ENCODE measurements at places on chromosomes 4 and X. TPM values are rescaled to one million over a fixed set of nuclear protein-coding genes. Genes with fewer than 3 reads are reported as not detected.

PDGFC gene
- polyA plus RNA-seq = 84.1 TPM

SOWAHB gene
- 4.3 TPM for polyA plus RNA-seq

TAF7L gene
- polyA plus RNA-seq = 0.52 TPM

- DNase-seq = no peak
Measured at GRCh38 chr4:59540311-59540710, 1659.8 kb upstream of the ADGRL3 start.

HGFAC gene
- 0.85 TPM for polyA plus RNA-seq

DNA sequence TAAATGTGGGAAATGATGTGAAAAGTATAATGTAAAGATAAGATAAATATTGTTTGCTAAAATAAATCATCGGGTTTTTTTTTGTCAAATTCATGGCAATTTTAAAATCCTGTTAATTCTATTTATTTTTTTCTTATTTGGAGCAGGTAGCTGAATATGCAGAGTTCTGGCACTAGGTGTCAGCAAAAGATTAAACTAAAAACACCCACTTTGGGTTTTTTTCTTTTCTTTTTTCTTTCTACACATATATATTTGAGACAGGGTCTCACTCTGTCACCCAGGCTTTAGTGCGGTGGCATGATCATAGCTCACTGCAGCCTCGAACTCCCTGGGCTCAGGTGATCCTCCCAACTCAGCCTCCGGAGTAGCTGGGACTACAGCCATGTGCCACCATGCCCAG lies 6.9 kb upstream of the RAP2C start:
- no peak for DNase-seq

- DNase-seq = no peak
Measured at GRCh38 chr4:78569306-78569821, 17.8 kb downstream of the ANXA3 start.

GRCh38 chr4:25770847-25771246 lies 91.9 kb downstream of the SEL1L3 start:
- no peak for DNase-seq

DNA sequence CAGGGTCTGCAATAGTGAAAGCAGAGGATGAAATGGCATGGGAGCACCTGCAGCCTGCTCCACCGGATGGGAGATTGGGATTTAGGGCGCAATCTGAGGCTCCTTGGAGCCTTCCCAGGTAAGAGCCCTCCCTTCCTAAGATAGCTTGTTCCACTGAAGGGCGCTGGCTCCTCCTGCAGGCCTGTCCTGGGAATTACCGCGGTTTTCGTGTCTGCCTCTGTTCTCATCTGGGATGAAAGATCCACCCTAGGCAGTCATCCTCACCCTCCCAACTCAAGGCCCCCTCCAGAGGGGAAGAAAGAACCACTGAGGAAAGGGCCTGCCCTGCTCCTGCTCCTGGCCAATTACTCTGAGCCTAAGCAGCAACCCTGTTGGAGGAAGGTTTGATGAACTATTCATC lies 547.5 kb downstream of the SMARCA1 start:
- DNase-seq = no peak

DNA sequence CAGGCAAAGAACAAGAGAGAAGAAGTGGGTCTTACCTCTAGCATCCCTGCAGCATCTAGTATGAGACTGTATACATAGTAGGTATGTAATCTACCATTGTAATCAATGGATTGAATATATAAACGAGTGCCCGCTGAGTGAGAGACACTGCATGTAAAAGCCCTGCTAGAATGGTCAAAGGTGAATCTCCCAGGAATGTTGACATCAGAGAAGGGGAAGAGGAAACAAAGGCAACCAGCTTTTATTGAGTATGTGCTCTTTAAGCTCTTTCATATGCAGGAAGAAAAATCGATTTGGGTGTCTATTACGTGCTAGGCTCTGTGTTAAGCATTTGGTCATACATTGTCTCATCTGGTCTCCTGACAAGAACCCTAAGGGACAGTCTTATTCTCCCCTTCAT lies 91.9 kb upstream of the KLHL13 start:
- DNase-seq = no peak

- no peak for DNase-seq
Measured at GRCh38 chr4:39045827-39046221, 13.6 kb upstream of the TMEM156 start.

GRCh38 chr4:163180090-163180489 lies 13.4 kb upstream of the NAF1 start:
- no peak for DNase-seq

DNA sequence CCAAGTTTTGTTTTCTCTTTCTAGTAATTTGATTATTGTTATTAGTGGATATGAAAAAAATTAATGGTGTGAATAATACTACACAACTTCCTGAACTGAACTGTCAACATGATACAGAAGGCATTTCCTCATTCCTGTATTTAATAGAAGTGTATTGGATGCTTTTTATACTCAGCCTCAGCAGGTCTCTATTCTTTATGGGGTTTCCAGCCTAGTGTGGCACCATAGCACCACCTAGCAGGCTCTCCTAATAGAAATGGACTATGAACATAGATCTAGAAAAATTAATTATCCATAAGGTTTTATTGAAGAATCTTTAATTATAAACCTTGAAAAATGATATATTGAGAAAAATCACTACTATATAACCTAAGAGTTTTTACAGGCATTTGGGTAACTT lies 52.4 kb downstream of the GLRB start:
- no peak for DNase-seq

- no peak for DNase-seq
Measured at GRCh38 chrX:119015407-119016237, 41.2 kb downstream of the LONRF3 start.

NALF2 gene
- polyA plus RNA-seq = 0.80 TPM

EDA2R gene
- 0.52 TPM for polyA plus RNA-seq

SPANXN3 gene
- not detected for polyA plus RNA-seq

DNA sequence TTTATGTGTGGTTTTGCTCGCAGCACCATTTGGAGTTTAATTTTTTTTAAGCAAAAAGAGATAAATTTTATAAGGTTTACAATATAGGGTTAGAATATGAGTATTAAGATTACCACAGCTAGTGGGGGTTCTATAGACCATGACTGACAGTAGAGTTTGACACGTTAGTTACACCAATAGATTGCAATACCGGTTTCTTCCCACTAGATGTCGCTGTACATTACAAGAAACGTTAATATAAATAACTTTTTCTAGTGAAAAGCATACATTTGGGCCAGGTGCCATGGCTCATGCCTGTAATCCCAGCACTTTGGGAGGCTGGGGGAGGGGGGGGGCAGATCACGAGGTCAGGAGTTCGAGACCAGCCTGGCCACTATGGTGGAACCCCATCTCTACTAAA lies 433.6 kb downstream of the MAGEB5 start:
- no peak for DNase-seq

- DNase-seq = no peak
Measured at GRCh38 chrX:17459661-17460060, 84.7 kb downstream of the NHS start.

- no peak for DNase-seq
Measured at GRCh38 chr4:26074712-26075430, 160.9 kb downstream of the SMIM20 start.

DNA sequence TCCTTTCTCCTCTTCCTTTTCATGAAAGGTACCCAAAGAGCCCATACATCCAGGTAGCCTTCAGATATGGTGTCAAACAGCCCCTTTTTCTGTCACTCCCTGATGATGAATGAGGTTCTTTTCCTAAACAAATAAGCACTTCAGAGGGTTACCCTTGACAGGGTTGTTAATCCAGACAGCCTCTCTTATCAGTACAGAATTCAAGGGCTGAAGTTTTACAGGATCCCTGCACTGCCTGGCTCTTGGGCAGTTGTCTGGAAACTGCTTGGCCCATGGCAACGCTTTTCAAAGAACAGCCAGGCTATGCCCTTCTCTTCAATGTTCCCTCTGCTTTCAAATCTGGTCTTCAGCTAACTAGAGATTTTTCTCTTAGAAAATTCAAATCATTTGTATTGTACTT lies 352.6 kb upstream of the FAM241A start:
- no peak for DNase-seq

GRCh38 chr4:116469582-116469981 lies 615.8 kb downstream of the TRAM1L1 start:
- no peak for DNase-seq

DNA sequence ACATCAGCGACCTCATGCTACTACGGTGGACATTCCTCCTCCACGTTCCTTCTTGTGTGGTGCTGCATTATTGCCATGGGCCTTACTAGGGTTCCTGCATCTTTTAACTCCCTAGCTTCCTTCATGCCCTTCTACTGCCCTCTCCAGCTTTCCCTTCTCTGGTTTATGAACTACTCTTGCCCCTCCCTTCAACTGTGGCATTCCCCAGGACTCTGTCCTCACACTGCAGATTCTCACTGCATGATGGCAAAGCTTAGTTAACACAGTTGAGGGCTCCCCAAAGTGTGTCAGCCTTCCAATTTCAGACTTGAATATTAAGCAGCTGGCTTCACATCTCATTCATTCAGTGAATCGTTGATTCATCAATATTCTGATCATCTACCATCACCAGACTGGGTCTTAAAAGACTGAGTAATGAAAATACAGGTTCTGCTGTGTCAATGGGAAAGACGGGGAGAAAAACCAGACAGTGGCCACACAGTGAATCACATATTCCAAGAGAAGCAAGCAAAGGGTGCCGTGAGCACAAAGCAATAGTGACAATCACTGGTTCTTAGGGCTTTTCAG lies 53.0 kb downstream of the ZFX start:
- DNase-seq = no peak

DNA sequence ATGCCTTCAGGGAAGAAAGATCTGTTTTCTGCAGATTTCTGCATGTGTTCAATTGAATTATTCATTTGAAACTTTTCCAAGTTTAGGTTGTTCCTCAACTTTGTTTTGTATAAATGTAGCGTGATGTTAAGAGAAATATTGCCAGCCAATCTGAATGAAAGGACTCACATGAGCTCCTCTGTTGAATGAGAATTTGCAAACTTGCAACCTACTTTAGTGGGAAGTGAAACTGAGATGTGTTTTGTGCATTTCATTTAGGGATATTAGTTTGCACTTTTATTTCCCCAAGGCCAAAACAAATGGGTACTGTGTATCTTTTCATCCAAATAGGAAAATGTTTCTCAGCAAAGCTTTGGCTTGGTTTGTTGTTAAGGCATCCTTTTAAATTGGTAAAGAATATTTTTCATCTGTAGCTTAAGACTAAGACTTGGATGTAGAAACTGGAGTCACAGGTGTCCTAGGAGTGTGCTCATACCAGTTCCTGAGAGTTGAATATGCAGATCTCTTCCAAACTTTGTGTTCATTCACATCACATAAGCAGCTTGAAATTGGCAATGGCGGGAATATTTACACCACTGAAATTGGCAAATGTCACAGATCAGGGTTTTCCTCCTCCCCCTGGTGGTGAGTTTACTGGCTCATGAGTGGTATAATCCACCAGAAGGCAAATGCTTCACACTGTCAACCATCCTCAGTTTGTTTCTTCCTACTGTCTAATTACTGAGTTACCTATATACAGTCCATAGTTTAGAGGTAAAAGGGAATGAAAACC lies 193.6 kb upstream of the BANK1 start:
- DNase-seq = no peak

GRCh38 chrX:41236629-41237028 lies 97.3 kb upstream of the DDX3X start:
- DNase-seq = no peak

AFF2 gene
- 4.8 TPM for polyA plus RNA-seq

GRCh38 chr4:26583538-26583864 lies 383 bp upstream of the TBC1D19 start:
- no peak for DNase-seq

DNA sequence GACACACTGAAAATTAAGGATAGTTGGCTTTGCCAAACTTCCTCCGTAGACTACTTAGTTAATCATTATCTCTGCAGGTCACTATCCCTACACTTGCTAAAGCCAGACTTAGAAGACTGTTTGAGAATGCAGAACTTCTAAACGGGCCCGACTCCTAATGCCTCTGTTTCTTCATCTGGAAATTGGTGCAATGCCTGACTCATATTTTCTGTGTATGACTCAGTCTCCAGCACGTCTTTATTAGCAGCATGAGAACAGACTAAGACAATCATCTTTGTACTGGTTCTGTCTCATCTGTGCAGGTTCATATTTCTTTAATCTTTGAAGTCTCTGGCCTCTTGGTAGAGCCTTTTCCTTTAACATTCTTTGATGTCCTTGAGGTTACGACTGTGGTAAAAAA lies 411.9 kb upstream of the ACTRT1 start:
- DNase-seq = no peak

GRCh38 chr4:16032396-16032770 lies 51.4 kb downstream of the PROM1 start:
- DNase-seq = no peak

GRIA3 gene
- polyA plus RNA-seq = 4.4 TPM

GRCh38 chr4:111046811-111047210 lies 423.9 kb upstream of the PITX2 start:
- no peak for DNase-seq

DNA sequence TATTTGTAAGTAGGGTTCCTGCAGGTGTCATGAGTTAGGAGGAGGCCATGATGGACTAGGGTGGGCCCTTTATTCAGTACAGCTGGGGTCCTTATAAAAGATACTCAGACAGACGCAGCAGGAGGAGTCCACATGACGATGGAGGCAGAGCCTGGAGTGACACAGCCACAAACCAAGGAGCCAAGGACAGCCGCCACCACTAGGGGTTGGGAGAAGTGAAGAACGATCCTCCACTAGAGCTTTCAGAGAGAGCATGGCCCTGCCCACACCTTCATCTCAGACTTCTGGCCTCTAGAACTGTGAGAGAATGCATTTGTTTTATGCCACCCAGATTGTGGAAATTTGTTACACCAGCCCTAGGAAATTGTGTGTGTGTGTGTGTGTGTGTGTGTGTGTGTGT lies 31.1 kb downstream of the JAKMIP1 start:
- DNase-seq = no peak

NKX3-2 gene
- polyA plus RNA-seq = not detected

EIF2S3 gene
- 177 TPM for polyA plus RNA-seq

GRCh38 chrX:139930916-139931645 lies 1.8 kb downstream of the ATP11C start:
- no peak for DNase-seq

DNA sequence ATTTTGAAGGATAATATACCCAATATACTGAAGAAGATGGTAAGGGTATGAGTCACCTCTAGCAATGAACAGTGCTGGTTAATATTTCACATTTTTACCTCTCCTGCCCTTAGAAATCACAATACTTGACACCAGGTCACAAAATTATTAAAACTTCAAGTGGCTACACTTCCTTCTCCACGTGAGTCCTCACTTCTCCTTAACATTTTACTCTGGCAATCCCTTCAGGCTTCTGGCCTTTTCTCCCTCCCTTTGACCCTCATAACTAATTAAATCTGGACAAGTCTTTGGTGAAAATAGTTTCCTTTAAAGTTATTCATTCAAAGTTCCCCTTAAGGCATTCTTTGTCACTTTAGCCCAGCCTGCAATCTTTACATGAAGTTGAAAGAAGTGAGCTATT lies 190.4 kb downstream of the UNC5C start:
- DNase-seq = no peak

SLIT2 gene
- 45.3 TPM for polyA plus RNA-seq

GRCh38 chr4:74878323-74878722 lies 54.6 kb upstream of the PARM1 start:
- DNase-seq = no peak

- DNase-seq = no peak
Measured at GRCh38 chr4:167614866-167615265, 380.6 kb upstream of the SPOCK3 start.
